ENCODE measurements at places on chromosomes 6 and 20. TPM values are rescaled to one million over a fixed set of nuclear protein-coding genes. Genes with fewer than 3 reads are reported as not detected.
A peak's percentile ranks its signal among the peaks of the same experiment; 100 is the strongest.

Gene C6orf58
- 0.39 TPM for total RNA-seq

Gene KCNK17
- not detected for total RNA-seq

Gene FRK
- total RNA-seq: 0.57 TPM

Gene HLA-DPB1
- total RNA-seq: 34.6 TPM

Gene FAM83B
- not detected for total RNA-seq

Gene JAG1
- 62.5 TPM for total RNA-seq

Gene CCDC170
- total RNA-seq: not detected

Gene GPX5
- total RNA-seq: not detected

Gene PRSS35
- not detected for total RNA-seq

Gene IP6K3
- not detected for total RNA-seq

Gene ARMH2
- not detected for total RNA-seq

Gene EPPIN
- total RNA-seq: not detected

Gene SIRPB1
- total RNA-seq: 0.11 TPM

Gene SLC17A3
- total RNA-seq: not detected

DNA sequence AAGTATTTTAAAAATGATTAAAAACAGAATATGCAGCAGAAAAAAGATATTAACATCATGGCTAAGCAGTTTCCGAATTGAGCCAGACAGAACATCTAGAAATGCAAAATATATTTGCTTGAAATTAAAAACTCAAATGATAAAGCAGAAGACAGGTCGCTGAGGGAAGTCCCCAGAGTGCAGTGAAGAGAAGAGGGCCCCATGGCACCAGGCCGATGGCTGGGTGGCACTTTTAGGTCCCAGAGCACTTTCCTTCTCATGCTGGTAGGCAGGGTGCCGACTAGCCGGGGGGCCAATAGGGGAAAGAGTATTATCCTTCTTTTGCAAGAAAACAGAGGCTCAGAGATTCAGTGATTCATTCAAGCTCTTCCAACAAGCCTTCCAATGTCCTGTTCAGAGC lies 58.9 kb downstream of the MYH7B start:
- no peak for DNase-seq

GRCh38 chr6:84892671-84893070 lies 128.3 kb upstream of the TBX18 start:
- no peak for DNase-seq

DNA sequence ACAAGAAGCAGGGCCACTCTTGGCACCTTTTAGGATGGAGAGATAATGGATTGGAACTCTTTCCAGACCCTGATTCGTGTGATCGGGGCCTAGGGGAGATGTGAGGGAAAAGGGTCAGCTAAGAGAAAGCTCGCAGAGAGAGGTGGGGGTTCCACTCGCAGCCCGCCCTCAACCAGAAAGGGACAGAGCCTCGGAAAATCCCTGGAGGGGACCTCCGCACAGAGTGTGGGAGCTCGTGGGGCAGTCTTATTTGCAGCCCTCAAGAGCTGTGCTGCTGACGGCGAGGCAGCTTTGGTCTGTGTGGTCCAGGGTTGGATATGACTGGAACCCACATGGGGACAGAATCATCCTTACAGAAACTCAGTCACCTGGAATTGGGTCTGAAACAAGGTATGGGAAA lies 184.3 kb upstream of the PMEPA1 start:
- no peak for DNase-seq

DNA sequence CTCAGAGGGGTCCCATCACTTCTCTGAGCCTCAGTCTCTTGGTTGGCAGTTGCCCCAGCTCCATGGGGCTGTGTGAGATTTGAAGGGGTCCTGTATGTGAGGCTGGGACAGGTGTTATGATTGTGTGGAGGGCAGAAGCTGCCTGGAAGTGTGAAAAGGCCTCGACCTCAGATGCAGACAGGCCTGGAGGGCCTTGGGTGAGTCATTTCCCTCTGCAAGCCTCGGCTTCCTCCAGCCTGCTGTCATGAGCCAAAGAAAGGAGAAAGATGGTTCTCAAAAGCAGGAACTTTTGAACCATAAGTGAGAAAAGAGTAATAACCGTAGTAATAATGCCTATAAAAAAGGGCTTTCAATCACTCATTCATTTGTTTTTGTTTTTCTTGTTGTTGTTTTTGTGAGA lies 37.5 kb downstream of the SNAI1 start:
- peak; percentile 55 for DNase-seq

- no peak for DNase-seq
These were observed 1074.0 kb upstream of the MAP3K7 start for GRCh38 chr6:91660893-91661292.

- no peak for DNase-seq
These were observed 108.7 kb upstream of the CNKSR3 start for GRCh38 chr6:154619146-154619545.

DNA sequence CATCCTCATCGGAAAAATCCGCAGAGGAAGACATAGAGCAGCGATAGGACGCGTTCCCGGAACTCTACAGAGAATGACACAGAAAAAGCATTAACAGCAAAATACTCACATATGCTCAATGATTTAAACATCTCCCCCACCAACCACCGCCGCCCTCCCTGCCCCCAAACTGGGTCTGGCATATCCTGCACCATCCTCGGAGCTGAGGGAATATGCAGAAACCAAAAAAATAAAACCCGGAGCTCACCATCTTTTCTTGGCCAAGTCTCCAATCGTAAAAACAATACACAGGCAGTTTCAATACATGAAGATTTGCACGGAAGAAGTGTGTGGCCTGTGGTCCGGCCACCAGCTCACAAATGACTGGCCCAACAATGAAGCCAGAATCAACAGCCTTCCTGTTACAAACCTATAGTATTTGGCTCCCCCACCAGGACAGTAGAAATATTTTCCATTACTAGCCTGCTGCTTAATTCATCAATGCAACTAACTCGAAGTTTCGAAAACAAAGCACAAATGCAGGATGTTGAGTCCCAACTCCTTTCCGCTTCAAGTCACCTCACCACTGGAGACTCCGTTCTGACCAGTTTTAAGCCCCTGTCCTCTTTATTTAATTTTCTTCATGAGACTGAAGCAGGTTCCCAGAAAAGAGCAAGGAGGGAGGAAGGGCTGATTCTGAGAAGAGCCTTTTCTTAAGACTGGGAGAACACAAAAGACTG lies 103.2 kb upstream of the BEND6 start:
- peak; percentile 87 for DNase-seq

- no peak for DNase-seq
These were observed 11.9 kb downstream of the ZNF335 start for GRCh38 chr20:45959956-45960630.

GRCh38 chr6:106913111-106913510 lies 61.4 kb downstream of the CD24 start:
- no peak for DNase-seq

DNA sequence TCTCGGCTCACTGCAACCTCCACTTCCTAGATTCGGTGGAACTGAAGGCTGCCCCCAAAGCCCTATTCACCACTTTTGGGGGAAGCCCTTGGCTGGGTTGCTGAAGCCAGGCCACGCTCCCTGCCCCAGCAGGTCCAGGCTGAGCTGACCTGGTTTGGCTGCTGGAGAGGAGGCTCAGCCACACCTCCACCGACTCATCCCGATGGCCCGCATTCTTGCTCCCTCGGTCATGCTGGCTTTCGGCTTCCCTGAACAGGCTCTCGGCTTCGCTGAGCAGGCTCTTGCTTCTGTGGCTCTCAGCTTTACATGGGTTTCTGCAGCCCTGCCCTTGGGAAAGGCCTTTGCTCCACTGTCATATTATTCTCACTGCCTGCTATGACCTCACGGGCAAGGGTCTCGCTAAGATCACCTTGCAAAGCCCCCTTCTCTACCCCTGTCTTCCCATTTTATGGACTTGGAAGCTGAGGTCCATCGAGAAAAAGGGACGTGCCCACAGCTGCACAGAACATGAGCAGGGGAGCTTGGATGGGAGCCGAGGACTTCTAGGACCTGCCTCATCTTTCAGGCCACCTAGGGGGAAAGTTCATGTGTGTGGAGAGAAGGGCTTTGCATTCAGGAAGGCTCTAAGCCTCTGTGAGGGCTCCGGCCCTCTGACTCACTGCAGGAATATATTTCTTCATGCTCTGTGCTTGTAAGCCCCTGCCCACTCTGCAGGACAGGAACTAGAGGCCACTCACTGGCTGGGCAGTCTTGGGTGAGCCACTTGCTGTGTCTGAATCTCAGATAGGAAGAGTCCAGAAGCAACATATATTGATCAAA lies 15.6 kb downstream of the ARHGAP40 start:
- DNase-seq: peak; percentile 50

GRCh38 chr6:136288566-136289326 lies 900 bp downstream of the BCLAF1 start:
- DNase-seq: peak; percentile 93

- no peak for DNase-seq
These were observed 406.3 kb upstream of the RUNX2 start for GRCh38 chr6:44921798-44922197.

DNA sequence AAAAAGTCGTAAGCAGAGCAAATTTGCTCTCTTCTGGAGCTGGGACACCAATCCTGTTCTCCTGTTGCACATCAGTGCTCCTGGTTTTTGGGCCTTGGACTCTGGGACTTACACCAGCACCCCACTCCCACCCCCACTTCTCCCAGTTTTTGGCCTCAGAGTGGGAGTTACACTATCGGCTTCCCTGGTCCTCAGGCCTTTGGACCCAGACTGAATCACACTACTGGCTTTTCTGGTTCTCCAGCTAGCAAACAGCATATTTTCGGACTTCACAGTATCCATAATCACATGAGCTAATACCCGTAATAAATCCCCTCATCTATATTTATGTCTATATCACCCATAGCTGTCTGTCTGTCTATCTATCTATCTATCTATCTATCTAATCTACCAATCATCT lies 23.2 kb upstream of the ASCC3 start:
- no peak for DNase-seq

DNA sequence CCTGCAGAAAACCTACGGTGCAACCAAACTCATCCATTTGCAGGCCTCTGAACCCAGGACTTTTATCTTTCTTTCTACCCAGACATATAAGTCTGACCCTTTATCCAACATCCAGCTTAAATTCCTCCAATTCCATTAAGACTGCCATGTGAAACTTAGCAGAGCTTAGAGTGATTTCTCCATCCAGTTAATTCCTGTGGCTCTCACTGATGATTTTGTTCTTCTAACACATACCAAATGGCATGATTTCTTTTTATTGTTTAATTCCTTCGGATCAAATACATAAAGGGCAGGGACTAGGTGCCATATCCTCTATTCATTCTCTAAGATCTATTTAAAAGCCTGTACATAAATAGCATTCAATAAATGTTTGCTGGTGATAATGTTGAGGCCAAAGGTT lies 92.9 kb downstream of the TASP1 start:
- no peak for DNase-seq

DNA sequence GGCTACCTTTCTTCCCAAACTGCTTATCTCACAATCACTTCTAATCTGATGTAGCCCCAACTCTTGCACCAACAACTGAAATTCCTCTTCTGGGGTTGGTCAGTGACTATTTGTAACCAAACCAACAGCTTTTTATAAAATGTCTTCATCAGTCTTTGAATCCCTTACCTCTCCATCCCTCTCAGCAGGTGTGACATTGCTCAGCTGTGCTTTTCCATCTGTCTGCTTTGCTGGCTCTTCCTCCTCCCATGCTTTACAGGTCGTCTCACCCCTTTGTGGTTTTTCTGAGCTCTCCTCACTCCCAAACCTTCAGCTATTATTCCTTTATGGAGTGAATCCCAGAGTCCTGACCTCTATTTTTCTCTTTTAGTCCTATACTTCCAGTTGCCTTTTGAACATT lies 5.9 kb downstream of the MAP7 start:
- no peak for DNase-seq

DNA sequence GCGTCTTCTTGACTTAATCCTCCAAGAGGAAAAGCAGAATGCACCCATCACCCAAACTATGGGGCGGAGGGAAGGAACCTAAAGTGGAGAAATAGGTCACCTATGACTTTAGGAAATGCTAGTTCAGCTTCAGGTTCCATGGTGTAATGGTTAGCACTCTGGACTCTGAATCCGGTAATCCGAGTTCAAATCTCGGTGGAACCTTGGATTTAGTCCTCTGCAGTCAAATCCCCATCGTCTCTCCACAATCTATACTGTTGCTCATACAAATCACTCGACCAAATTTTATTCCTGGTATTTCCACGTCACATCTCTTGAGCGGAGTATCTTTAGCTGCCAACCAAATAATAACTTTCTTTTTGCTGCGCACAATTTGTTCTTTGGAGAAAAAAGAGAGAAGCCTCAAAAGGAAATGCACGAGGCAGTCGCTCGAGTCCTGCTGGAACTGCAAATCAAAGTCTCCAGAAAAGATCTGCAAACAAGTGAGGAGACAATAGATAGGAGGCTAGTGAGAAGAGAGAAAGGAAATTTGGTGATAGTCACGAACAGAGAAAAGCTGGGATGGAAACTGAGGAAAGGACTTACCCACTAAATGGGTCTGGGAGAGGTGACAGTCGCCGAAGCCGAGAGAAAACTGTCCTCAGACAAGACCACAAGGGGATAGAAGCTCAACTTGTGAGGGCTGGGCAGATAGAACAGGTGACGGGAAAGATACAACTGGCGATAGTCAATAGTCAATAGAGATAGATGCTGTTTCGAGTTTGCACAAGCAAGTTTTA lies 16.6 kb downstream of the POM121L2 start:
- DNase-seq: peak; percentile 91

DNA sequence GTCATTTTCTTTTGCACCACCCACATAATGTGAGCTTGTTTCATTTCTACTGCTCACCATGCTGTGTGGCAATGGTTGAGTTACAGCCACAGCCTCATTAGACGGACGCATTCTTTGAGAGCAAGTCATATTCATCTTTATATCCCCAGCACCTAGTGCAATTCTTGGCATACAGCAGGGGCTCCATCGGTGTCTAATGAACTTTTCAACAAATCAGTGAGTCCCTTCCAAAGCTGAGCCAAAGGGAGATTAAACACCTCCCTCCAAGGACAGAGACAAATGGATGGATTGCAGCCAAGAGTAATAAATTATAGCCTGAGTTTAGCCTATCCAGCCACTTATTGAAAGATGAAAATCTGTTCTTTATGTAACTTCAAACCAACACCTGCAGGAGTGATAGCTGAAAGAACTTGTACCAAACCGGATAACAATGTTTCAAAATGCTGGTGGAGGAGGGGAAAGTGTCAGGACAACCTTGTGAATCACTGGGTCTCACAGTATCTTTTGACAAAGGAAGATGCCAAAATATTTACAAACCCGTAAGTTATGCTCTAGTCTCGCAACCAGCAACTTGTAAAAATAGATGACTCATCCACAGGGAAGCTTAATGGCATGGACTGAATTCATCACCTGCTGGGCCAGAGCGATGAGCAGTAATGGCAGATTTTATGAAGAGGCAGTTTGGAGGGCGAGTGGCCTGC lies 139.0 kb downstream of the PXDC1 start:
- peak; percentile 91 for DNase-seq
